ENCODE measurements at places on chromosomes 5 and 9.

DNA sequence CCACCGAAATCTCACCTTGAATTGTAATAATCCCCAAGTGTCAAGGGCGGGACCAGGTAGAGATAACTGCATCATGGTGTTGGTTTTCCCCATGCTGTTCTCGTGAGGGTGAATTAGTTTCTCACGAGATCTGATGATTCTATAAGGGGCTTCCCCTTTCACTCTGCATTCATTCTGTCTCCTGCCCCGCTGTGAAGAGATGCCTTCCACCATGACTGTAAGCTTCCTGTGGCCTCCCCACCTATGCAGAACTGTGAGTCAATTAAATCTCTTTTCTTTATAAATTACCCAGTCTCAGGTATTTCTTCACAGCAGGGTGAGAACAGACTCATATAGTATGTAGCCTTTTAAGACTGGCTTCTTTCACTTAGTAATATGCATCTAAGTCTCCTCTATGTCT lies 128.1 kb upstream of the NR5A1 start:
- DNase-seq, result no peak

GRCh38 chr5:132651838-132652469 lies 6.0 kb upstream of the IL13 start:
- DNase-seq, result no peak

DNA sequence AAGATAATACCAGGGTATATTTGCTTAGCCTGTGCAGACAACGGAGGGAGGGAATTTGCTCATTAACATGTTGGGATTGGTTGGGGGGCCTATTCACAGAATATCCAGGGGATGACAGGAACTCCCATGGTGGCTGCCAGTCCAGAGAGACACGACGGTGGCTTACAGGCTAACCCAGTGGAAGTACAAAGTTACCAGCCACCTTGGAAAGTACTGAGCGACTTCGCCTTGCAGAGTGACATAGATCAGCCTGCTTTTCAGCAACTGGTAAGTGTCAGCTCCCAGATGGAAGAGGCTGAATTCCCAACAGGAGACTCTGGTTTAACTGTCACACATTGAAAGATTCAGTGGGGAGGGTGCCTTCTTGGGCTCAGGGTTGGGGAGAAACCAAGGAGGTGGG lies 7.9 kb downstream of the ISL1 start:
- no peak for DNase-seq

DNA sequence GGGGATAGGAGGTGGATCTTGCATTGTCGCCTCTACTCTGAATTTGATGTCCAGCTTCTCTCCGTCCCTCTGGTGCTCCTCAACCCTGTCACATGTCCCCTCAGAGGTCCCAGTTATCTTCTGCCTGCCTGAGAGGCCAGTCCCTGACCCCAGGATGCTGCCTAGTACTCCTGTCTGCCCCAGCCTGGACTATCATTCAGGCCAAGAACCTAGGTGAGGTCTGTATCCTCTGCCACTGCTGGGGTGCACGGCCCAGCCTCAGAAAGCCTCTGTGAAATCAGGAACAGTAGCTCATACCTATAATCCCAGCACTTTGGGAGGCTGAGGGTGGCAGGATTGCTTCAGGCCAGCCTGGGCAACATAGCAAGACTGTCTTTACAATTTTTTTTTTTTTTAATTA lies 8.6 kb downstream of the SPINK4 start:
- no peak for DNase-seq

- DNase-seq, result no peak
Measured at GRCh38 chr9:119986713-119987112, 593.3 kb downstream of the CDK5RAP2 start.

- peak; percentile 81 for DNase-seq
Measured at GRCh38 chr5:138354926-138355378, 2.5 kb downstream of the KDM3B start.

DNA sequence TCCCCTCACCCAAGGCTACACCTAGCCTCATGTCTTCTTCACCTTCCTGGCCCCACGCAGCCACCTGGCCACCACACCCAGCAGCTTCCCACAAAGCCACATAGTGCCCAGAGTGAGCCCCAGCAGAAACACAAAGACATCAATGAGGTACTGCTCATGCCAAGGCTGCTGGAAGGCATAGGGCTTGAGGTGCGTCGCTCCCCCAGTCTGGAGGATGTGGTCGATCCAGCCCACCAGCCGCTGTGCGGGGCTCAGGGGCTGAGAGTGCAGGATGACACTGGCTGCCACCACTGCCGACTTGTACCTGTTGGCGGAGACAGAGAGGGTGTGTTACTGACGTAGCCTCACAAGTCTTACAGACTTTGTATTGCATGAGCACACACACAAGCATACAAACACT lies 15.8 kb upstream of the CAPSL start:
- no peak for DNase-seq

GRCh38 chr5:7762267-7762666 lies 88.7 kb downstream of the CFAP90 start:
- DNase-seq, result peak; percentile 38

DNA sequence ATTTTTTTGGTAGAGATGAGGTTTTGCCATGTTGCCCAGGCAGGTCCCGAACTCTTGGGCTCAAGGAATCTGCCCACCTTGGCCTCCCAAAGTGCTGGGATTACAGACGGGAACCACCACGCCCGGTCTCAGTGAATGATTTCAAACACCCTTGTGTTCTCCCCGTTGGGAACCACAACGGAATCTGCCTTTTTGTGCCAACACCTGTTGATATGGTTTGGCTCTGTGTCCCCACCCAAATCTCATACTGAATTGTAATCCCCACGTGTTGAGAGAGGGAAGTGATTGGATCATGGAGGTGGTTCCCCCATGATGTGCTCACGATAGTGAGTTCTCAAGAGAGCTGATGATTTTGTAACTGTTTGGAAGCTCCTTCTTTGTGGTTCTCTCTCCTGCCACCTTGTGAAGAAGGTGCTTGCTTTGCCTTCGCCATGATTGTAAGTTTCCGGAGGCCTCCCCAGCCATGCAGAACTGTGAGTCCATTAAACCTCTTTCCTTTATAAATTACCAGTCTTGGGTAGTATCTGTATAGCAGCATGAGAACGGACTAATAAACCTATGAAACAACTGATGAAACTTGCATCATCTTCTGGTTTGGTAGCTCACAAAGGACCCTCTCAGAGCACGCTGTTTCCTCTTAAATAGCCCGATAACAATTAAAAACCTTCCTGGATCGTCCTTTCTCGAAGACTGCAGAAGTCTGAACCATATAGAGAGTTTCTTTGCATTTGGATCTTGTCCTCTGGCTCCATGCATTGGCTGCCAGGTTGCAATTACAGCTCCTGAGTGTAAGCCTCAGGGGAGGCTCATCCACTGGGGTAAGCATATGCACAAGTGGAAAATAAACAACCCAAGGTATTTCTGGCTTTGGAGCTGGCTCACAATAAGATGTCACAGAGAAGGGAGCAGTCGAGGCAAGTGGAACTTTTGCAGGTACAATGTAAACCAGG lies 91.5 kb downstream of the SPRY4 start:
- no peak for DNase-seq

- DNase-seq, result no peak
Measured at GRCh38 chr5:57844410-57844809, 361.8 kb upstream of the ACTBL2 start.

DNA sequence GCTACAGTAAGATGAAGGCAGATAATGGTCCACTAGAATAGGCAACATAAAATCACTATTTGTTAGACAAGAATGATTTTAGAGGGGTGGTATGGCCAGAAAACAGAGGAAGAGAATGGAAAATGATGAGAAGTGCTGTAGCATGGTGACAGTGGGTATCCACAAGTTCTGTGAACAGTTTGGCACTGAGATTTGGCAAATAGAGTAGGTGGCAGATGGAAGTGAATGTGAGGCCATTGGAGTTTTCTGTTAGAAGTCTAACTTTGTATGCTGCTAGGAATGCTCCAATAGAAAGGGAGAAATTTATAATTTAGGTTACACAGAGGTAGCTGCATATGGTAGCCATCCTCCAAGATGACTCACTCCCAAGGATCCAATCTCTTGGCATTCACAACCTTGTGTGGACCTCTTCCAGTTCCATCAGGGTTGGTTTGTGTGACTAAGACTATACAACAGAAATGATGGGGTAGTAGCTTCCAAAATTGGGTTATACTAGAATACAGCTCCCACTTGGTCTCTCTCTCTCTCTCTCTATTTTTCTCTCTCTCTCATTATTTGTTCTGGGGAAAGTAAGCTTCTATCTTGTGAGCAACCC lies 646.9 kb upstream of the ZNF608 start:
- DNase-seq, result no peak

DNA sequence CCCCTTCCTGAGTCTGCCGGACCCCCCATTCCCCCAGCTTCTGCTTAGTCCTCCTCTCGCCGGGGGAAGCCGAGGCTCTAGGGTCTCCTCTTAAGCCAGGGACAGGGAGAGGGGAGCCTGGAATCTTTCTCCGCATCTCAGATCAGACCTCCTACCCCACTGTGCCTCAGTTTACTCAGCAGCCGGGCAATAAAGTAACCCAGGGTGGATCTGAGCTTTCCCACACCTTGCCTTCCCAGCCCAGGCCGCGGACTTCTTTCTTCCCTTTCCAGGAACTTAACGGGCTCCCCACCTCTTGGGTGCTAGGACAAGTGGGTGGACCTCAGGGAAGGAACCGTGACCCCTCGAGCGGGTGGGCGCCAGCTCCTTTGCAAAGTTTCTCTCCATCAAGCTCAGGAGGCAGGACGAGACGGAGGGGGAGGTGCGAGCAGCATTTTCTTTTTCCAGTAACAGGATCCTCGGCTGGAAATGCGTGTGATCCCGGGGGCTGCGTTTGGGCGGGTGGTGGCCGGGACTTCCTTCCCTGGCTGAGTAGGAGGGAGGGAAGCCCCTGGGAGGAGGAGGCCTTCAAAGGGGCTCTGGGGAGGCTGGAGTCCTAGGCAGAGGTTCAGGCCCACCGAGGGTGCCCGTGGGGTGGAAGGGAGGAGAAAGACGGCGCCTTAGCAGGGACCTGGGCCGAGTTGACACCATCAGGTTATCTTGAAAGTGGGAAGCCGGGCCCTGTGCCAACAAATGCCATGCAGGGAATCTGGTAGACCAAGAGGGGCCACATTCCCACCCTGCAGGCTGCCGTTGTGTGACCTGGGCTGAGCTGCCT lies 795 bp downstream of the DAB2IP start:
- DNase-seq, result no peak
